AG09309 (cell line): ENCODE measurements at places on chromosomes 16 and 17.

GRCh38 chr16:58195344-58195743, 2.6 kb downstream of the CSNK2A2 start:
- no peak for DNase-seq

GRCh38 chr16:61926766-61927165, 109.5 kb downstream of the CDH8 start:
- no peak for DNase-seq

DNA sequence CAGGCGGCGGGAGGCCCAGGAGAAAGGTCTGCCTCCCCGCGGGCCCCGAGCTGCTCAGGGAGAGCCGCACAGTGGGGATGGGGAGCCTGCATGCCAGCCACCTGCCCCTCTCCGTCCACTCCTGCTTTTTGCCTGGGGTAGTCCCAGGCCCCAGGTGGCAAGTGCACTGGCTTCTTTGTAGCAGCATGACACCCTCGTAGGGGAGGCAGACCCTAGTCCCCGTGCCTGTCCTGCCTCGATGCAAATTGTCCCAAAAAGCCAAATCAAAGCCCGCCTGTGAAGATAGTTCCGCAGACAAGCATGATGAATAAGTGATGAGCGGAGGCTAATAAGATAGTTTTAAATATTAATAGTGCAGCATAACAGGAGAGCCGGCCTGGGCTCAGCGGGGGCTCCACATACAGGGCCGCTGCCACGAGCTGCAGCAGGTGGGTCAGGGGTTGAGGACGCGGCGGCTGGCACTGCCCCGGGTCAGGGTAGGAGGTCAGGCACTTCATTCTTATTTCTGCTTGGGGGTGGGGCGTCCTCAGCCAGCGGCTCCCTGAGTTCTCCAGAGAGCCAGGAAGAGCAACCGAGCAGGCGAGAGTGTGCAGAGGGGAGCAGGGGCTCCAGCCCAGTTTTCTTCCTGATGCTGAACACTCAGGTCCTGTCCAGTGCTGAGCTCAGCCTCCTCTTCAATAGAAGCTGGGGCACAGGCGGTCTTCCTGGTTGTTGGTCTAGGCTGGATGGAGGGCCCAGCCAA, 26.8 kb downstream of the GINS2 start:
- no peak for DNase-seq

DNA sequence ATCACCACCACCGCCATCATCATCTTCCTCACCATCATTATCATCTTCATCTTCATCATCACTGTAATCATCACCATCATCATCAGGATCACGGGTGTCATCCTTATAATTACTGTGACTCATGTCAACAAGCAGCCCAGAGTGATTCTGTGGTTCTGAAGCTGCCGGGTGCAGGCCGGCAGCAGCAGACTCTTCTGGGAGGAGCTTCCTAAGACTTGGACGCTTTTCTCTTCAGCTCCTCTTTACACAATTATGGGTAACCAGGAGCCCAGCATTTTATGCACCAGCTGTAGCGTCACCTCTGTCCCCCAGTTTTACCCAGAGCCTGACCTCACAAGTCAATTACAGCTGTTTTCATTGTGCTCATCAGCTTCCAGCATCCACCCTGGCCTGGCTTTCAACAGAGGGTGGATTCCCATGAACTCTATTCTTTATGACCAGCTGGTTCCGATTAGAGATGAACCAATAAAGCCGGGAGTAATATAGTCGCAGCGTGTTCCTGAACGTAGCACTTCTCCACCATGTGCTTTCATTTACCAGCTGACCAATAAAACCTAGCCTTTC, 275.8 kb downstream of the FOXL1 start:
- DNase-seq: peak; percentile 99

- DNase-seq: no peak
Measured at GRCh38 chr16:59324462-59324861, 590.3 kb upstream of the GOT2 start.

- DNase-seq: no peak
Measured at GRCh38 chr16:55035029-55035428, 104.4 kb downstream of the IRX5 start.

DNA sequence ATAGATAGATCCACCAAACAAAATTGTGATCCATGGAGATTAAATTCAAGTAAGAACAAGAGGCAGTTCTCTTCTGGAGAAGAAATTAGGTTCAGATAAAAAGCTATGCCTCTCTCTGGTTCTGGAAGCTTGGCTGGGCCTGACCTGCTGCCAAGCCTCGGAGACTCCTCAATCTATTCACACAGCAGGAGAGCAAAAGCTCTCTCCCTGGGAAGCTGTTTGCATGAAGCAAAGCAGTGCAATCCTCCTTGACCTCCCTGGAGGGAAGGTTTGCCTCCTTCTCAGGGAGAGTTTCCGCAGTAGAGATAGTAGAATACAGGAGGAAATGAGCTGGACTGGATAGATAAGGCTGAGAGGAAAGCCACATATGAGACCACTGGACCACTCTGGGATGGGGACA, 78.1 kb upstream of the GNAO1 start:
- no peak for DNase-seq

DNA sequence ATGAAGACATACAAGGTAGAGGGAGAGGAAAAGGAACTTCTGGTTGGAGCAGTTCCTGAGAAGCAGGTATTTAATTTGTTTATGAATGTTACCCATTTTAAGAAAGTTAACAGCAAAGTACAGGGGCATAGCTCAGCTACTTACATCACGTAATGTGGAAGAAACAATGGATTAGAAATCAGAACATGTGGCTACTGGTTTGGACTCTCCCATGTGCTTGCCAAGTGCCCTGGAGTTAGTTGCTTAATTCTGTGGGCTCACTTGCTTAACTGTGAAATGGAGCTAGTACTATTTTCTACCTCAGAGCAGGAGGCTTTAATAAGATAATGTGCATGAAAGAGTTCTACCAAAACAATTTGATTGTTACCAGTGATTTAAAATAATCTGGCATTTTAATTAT, 27.3 kb downstream of the RSPRY1 start:
- no peak for DNase-seq

- no peak for DNase-seq
Measured at GRCh38 chr16:87954361-87954760, 3.1 kb downstream of the BANP start.

DNA sequence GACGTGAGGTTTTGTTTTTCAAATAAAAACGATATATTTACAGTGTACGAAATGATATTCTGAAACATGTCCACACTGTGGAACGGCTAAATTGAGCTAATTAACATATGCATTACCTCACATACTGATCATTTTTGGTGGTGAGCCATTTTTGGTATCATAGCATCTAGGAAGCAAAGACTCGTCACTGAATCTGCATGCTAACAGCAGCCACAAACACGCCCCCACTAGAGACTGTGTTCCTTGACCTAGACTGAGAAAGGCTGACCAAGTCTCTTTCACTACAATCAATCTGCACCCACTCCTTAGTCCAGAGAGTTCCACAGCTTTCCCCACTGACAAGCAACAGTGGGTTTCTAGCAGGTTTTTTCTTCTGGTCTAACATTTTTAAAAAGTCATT, 29.5 kb downstream of the NPLOC4 start:
- DNase-seq: peak; percentile 8

DNA sequence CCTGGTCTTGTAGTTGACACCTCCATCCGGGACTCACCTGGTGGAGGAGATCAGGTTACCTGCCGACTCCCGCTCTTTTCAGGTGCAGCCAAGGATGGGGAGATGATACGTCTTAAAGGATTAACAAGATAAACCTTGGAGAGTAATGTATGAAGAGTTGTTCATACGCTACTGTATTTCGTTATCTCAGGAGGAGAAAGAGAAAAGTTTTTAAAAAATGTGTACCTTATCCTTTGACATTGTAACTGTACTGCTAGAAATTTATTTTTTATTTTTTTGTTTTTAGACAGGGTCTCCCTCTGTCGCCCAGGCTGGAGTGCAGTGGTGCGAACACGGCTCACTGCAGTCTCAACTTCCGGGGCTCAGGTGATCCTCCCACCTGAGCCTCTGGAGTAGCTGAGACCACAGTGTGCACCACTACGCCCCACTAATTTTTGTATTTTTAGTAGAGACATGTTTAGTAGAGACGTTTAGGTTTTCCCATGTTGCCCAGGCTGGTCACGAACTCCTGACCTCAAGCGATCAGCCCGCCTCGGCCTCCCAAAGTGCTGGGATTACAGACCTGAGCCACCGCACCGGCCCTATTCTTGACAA, 764 bp upstream of the SMURF2 start:
- no peak for DNase-seq

DNA sequence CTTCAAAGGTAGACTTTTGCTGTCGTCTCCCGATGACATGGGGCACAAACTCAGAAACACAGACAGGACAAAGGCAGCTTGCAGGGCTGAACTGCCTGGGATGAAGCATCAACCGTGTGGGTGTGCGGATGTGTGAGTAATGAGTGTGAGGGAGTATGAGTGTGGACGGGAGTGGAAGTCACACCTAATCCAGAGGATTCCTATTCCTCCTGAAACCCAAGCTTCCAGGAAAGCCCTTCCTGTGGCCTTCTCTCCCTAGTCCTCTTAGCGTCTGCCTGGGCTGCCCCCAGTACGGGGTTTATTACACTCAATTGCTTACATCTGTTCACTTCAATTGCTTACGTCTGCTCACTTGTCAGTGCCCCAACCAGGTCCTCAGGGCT, 2.3 kb upstream of the IL4R start:
- DNase-seq: no peak

- DNase-seq: no peak
Measured at GRCh38 chr17:19766421-19767270, 18.5 kb upstream of the ALDH3A1 start.

- no peak for DNase-seq
Measured at GRCh38 chr17:75806822-75807500, 22.4 kb downstream of the UNK start.

- no peak for DNase-seq
Measured at GRCh38 chr17:47663912-47664623, 14.3 kb downstream of the KPNB1 start.

- peak; percentile 17 for DNase-seq
Measured at GRCh38 chr16:31301708-31302400, 42.1 kb downstream of the ITGAM start.

- peak; percentile 96 for DNase-seq
Measured at GRCh38 chr17:44556832-44557606, at the start of gene FZD2. FZD2 (plus strand) TSS chr17:44557484; CDS start chr17:44557689, 205 bp downstream.

GRCh38 chr16:11140867-11141266, 115.1 kb downstream of the SOCS1 start:
- no peak for DNase-seq

GRCh38 chr17:69978056-69978646, 96.9 kb upstream of the KCNJ16 start:
- DNase-seq: no peak

GRCh38 chr17:16013943-16014407, 14.4 kb downstream of the TTC19 start:
- peak; percentile 21 for DNase-seq

DNA sequence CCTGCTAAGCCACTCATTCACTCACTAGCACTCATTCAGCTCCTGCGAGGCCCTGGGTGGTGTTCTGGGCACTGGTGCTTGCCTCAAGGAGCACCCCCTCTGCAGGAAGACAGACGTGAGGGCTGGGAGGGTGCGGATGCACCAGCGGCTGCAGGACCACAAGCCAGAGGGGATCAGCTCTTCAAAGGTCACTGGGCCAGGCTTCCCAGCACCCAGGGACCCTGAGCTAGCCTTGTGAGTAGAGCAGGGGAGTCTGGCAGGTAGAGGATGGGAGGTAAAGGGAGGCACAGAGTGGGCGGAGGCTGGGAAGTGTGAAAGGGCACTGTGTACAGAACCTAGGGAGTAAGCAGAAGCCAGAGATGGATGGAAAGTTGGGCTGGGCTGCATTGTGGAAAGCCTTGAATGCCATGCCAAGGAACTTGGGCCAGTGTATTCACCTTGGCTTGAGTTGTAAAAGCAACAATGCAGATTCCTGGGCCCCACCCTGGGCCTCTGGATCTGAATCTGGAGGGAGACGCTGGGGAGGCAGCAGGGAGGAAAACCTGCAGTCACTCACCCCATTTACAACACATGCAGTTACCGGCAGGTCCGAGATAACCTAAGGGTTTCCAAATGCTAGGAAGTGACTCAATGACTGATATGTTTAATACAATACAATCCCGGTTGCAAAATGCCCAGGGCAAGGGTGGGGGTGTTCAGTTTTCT, 1.7 kb downstream of the IL4R start:
- DNase-seq: peak; percentile 39

DNA sequence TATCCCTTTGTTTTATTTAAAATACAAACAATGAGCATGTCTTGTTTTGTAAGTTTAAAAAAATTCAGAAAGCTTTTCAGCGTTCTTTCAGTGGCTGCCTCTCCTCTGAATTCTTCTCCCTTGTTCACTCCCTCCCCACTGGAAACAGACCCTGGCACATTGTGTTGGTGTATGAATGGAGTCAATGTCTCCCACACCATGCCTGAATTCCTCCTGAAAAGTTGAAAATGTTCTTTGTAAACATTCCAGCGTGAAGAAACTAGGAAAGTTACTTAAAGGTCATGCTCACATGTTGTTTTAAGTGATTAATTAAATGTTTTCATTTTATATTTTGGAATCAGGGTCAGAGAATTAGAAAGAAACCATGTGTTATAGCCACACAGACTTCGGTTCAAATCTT, 136.9 kb upstream of the DYNLRB2 start:
- no peak for DNase-seq

- DNase-seq: no peak
Measured at GRCh38 chr17:68161644-68162428, 86.0 kb upstream of the AMZ2 start.
